Stimulated activated CD8-positive, alpha-beta memory T cell treated with anti-CD3 and anti-CD28 coated beads, Interleukin-15, amount 100 ng/mL, for 24 hours (primary cell): ENCODE measurements at places on chromosomes 3 and 15.

DNA sequence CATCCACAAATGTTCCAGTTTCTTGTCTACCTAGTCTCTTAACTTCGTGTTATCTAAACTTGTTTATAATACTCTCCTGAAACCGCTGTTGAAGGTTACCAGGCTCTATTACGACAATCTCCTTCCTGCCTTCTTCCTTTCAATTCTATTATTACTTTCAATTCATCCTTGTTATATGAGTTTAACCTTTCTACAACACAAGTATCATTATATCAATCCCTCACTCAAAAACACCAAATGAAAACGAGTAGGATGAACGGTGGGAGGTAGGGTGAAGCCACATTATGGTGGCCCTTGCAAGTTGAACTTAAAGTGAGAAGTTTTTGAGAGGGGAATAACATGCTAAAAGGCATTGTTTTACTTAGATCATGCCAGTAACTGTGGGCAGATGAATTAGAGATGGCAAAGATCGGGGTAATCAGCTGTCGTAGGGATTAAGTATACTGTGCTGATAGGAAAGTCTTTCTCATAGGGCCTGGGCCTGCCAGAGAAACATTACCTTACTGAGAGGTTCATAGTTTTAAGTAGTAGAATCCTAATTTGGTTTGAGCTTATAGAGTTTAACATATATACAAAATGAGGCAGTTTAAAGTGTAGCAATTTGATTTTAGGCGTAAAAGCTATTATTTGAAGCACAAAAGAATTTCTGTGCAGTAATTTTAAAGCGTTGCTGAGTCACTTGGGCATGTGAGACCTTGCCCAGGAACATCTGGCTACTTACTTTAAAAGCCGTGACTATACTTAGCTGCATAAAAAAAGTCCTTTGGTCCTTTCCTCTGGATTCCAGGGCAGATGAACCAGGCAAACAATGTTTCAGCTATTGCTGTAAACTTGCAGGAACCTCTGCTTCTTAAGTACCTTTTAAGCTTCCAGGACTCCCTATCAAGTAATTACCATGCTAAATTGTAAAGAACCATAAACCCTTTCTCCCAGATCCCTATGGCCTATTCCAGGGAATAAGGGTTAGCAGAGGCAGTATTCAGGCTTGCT lies 3.3 kb upstream of the CEP97 start:
- DNase-seq, result no peak

GRCh38 chr15:39296955-39297354 lies 283.9 kb upstream of the THBS1 start:
- no peak for DNase-seq

DNA sequence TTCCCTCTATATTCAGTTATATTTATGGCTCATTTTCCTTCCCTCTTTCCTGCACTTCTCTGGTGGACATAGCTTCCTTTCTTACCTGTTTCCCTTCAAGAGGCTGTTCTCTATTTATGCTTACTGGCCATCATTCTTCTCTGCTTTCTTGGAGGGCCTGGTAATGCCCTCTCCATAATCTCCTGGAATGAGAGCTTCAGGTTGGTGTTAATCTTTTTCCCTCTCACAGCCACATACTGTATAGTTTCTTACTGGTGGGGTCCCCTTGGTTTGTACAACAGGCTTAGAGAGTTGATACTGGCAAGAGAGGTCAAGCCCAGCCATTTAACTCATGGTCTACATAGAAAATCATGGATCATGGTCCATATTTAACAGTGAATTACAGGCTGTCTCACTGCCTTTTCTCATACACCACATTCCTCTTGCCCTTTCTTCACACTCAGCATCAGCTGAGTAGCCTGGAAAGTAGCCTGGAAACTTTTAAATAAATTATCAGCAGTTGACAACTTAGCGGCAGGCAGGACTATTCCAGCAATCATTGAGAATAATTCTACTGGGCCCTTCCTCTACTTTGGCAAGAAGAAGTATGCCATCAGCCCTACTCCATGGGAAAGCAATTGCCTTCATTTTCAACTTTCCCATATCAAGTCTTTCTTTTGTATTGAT lies 38.0 kb upstream of the DPH6 start:
- DNase-seq, result no peak

- DNase-seq, result no peak
Observed at GRCh38 chr3:29639578-29640290, 358.9 kb downstream of the RBMS3 start.

- no peak for DNase-seq
Observed at GRCh38 chr3:46935989-46936558, 40.5 kb downstream of the CCDC12 start.

- no peak for DNase-seq
Observed at GRCh38 chr15:80823995-80824394, 44.8 kb downstream of the CEMIP start.

GRCh38 chr3:179760944-179761343 lies 108.1 kb downstream of the USP13 start:
- DNase-seq, result no peak

DNA sequence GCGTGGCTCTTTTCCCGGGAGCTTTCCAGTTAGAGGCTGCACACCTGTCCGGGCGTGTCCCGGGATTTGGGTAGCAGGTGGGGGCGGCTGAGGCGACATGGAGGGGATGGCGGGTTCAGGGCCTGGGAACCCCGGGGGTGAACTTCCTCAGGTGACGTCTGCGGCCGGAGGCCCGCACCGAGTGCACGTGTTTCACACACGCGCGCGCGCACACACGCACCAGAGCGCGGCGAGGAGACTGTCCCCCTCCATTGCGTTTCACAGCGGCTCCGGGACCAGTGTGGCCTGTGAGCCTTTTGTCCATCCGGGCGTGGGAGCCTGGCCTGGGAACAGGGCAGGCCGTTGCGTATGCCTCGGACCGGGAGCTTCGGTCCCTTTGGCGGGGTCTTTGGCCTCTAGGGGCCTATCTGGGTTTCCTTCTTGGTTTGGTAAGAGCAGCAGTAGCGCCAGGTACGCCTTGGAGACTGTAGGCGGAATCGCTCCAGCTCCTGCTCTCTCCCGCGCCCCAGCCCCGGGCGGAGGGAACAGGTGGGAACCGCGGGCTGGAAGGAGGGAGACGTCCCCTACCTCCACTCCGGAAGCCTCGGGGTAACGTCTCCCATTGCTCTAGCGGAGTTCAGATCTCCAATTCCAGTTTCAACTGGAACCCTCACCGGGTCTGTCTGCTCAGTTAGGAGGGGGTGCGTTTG lies 220.0 kb downstream of the MEIS2 start:
- no peak for DNase-seq

DNA sequence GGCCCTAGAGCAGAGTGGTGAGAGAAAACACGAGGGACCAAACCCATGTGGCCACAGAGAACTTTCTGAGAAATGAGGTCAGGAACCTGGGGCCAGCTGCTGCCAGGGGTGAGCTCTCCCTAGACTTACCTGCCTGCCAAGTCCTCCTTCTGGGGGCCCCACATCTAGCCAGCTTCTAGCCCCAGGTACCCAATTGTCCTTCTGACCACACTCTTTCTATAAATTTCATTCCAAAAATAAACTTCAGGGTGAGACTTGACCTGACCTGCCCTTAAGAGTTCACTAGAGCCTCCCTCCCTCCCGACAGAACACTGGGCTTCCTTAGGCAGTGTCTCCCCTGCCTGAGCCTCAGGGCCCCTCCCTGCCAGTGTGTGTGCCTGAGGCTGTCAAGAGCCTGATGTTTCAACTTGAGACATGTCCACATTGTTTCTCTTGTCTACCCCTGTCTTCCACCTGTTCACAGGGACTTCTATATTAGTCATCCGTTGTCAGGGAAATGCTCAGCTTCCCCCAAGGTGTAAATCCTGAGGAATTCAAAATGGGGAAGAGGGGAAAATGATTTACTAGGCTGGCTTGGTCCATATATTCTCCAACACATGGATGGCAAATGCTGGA lies 312.8 kb upstream of the TLE3 start:
- no peak for DNase-seq

DNA sequence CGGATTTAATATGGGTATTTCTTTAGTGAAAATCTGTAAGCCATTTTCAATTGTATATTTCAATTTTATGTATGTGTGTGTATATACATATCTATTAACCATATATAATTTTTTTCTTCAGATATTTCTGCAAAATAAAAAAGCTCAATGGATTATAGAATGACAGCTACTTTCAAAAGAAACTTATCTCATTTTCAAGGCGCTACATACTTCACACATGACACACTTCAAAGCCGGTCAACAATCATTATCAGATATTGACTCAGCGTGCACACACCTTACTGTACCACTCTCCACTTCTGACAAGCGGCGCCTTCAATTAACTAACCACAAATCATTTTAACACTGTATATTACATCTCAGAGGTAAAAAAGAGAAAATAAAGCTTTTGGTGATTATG lies 39.6 kb downstream of the ATP13A3 start:
- no peak for DNase-seq
